NCI-H526 treated with DMSO at 0.1 percent for 48 hours (cell line): ENCODE measurements at places on chromosomes 6 and 20.
A peak's percentile ranks its signal among the peaks of the same experiment; 100 is the strongest.

- DNase-seq: no peak
Measured at GRCh38 chr6:46338131-46338530, 153.1 kb downstream of the RCAN2 start.

DNA sequence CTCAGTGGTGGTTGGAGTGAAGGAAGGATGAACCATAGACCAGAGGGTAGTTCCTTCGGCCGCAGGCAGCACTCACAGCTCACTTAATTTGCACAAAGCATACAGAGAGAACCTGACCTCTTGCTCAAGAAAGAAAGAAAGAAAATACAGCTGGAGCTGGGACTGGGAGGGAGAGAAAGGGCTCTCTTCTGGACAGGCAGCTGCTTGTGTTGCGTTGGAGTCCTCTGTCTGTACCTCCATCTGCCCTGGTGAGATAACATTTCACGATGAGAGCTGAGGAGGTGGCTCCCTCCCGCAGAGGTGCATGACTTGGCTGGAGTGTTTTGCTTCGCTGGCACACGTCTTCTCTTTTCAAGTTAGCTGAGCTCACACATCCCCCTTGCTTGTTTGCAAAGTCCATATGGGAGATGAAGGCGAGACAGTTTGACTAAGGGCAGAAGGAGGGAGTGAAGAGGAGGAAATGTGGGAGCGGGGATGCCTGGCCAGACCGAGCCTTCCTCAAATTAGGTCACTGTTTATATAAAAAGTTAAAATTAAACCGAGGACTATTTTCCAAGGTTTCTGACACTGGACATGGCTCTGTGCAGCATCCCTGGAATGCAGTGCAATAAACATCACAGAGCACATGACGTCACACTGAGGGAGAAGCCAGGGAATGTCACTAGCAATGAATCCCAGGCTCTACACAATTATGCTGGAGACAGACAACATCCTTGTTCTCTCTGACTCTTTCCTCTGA is 359.4 kb downstream of the CD83 start:
- no peak for DNase-seq

GRCh38 chr20:34389206-34389953 is 26.3 kb downstream of the ITCH start:
- no peak for DNase-seq

DNA sequence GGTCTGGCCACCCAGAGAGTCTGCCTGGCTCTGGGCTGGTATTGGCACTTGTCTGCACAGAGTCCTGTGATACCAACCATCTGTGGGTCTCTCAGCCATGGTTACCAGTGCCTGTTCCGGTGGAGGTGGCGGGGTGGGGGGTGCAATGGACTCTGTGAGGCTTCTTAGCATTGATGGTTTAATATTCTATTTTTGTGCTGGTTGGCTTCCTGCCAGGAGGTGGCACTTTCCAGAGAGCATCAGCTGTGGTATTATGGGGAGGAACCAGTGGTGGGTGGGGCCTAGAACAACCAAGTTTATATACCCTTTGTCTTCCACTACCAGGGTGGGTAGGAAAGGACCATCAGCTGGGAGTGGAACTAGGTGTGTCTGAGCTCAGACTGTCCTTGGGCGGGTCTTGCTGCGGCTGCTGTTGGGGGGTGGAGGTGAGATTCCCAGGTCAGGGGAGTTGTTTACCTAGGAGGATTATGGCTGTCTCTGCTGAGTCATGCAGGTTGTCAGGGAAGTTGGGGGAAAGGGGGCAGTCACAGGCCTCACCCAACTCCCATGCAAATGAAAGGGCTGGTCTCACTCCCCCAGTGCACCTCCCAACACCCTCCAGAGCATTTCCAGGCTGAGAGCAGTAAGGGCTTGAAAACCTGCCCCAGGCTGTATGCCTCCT is 117.5 kb downstream of the FLRT3 start:
- peak; percentile 93 for DNase-seq

- no peak for DNase-seq
Measured at GRCh38 chr20:63452341-63452740, 20.1 kb downstream of the KCNQ2 start.

DNA sequence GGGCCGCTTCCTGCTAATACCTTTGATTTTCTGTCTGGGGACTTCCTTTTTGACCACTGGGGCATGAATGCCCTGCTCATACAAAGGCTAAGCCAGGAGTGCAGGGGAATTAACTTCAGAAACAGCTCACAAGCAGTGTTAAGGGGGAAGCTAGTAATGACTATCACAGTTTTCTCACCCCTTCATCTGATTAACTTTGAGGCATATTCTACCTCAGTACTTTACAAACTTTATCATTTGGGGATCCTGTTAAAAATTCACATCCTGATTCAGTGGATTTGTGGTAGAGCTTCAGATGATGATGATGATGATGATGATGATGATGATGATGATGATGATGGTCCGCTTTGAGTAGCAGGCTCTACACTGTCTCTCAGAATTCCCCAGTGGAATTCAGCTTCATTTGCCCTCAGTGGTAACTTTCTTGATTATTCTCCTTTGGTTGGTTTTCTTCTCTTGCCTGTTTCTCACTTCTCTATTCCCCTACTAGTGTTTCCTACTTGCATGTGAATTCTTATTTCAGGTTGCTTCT is 78.4 kb upstream of the TMEM170B start:
- DNase-seq: no peak

DNA sequence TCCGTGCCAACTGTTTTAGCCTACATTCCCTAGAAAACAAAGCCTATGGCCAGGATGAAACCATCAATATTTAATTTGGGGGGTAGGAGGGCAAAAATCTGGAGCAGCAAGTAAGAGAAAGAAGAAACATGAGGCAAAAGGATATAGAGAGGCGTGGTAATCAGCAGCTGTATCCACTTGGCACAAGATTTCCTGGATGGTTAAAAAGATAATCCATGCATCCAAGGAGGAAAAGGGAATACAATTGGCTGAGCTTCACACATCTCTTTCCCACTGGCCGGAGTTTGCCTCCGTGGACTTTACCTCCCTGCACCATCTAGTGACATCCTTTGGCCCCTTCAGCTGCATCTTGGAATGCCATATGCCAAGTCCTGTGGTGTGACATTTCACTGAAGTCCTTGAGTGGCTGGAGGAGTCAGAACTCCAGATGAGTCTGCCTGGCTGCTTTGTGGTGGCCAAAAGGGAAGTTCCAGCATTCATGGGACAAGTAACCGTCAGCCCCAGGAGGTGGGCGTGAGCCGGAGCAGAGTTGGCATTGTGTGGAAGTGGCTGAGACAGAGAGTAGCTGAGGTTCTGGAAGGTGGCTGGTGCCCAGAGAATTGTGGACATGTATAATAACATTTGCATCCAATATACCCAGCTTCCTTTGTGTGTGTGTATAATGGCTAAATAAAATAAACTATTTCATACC is 13.7 kb upstream of the TMX4 start:
- no peak for DNase-seq

- no peak for DNase-seq
Measured at GRCh38 chr6:148885925-148886845, 139.4 kb downstream of the UST start.

DNA sequence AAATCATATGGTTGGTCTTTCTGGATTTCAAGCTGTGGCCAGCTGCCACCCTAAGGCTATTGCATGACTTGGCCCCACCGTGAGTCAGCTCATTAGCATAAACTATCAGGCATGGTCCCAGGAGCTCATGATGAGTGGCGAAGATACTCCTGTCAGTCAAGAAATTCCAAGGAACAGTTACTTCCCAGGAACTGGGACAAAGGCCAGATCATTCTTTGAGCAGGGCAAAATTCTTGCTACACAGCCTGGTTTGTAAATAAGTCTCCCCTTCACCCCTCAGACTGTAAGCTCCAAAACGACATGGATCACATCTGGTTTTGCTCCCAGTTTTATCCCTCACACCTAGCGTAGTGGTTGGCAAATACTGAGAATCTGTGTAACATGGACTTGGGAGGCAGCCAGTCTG is 33.0 kb upstream of the KIAA1586 start:
- no peak for DNase-seq

GRCh38 chr20:59004493-59004762 is 2.6 kb downstream of the CTSZ start:
- no peak for DNase-seq

GRCh38 chr6:112504621-112505020 is 157.5 kb downstream of the RFPL4B start:
- DNase-seq: no peak

DNA sequence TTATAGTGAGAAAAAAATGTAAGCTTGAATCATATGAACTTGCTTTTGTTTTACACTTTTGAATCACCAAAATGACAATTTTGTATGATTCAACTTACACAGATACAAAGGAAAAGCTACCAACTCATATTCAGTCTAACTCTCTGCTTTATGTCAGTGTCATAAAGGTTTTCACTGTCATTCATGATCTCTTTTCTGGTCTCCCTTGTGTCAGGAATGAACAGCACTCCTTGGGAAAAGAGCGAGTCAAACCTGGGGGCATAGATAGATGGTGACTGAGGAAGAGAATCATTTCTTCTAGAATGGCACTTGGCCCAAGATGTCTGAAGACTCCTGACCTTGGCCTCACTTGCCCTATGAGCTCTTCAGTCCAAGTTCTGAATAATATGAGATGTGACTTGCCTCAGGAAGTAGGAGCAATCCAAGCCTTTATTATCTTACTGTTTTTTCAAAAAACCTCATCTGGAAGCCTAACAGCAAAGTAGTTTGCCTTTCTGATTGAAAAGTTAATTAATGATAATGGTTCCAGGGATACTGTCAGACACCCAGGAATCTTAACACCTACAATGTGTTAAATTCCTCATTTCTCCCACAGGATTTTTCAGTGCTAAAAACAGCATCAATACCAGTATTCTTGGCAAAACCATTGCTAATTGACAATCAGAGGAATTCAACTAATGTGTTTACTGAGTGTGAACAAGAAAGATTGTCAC is 270.0 kb upstream of the HSF2 start:
- no peak for DNase-seq

- no peak for DNase-seq
Measured at GRCh38 chr6:48101290-48101689, 9.7 kb downstream of the PTCHD4 start.

GRCh38 chr6:31423550-31423949 is 20.2 kb downstream of the MICA start:
- peak; percentile 75 for DNase-seq

DNA sequence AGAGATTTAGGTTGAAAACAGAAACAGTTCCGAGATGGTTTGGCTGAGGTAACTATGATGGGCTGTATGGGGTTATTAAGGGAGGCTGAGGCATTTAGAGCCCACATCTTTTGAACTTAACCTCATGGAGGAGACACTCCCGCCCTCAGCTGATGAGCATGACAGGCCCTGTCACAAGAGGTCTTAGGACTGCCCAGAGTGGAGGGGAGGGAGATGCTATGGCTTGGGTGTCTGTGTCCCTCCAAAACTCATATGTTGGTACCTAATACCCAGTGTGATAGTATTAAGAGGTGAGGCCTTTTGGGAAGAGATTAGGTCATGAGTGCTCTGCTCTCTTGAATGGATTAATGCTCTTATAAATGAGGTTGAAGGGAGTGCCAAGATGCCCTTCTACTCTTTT is 126.6 kb downstream of the CDC5L start:
- DNase-seq: no peak

- DNase-seq: no peak
Measured at GRCh38 chr6:142155091-142155490, 8.0 kb downstream of the VTA1 start.

GRCh38 chr20:62150310-62150575 is 6.7 kb downstream of the SS18L1 start:
- no peak for DNase-seq

- no peak for DNase-seq
Measured at GRCh38 chr6:108822401-108822800, 25.8 kb upstream of the ARMC2 start.

DNA sequence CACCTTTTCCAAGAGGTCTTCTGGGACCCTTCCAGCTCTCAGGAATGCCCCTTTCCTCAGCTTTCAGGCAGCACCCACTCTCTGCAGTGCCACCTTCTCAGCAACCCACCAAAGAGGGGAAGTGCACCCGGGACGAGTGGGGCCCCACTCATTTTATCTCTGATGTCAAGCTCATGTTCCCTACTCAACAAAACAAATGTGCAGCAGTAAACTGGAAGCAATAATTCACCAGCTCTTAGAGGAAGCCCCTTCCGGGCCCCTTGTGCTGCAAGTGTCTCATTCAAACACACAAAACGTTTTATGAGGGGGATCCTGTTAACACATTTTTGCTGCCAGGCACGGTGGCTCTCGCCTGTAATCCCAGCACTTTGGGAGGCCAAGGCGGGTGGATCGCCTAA is 13.6 kb downstream of the GFOD1 start:
- no peak for DNase-seq

GRCh38 chr20:32966881-32967781 is 37.1 kb downstream of the SUN5 start:
- DNase-seq: no peak
